ENCODE measurements at places on chromosomes 11 and 22.
A peak's percentile ranks its signal among the peaks of the same experiment; 100 is the strongest.

- DNase-seq = peak; percentile 87
- peaks cover 30% of the 10 kb centered on the region for H3K4me1 ChIP-seq
- H3K4me3 ChIP-seq = no peak overlapping the region
- H3K36me3 ChIP-seq = no peaks in the 10 kb centered on the region
- peak overlapping the region; percentile 73 for H3K27ac ChIP-seq
Observed at GRCh38 chr22:39287076-39287725, 32.2 kb downstream of the RPL3 start.

- H3K4me3 ChIP-seq = no peak overlapping the region
- no peak overlapping the region for H3K27ac ChIP-seq
- peak; percentile 74 for DNase-seq
- peaks cover 28% of the 10 kb centered on the region for H3K27me3 ChIP-seq
- no peaks in the 10 kb centered on the region for H3K36me3 ChIP-seq
- peaks cover 3% of the 10 kb centered on the region for H3K4me1 ChIP-seq
Observed at GRCh38 chr22:38973289-38974169, 8.6 kb upstream of the APOBEC3B start.

GRCh38 chr11:46235777-46236688 is 41.4 kb upstream of the CREB3L1 start:
- no peak overlapping the region for H3K4me3 ChIP-seq
- peak overlapping the region; percentile 90 for H3K27ac ChIP-seq
- H3K4me1 ChIP-seq = peaks cover 28% of the 10 kb centered on the region
- H3K27me3 ChIP-seq = peaks cover 12% of the 10 kb centered on the region
- no peaks in the 10 kb centered on the region for H3K36me3 ChIP-seq
- DNase-seq = no peak

DNA sequence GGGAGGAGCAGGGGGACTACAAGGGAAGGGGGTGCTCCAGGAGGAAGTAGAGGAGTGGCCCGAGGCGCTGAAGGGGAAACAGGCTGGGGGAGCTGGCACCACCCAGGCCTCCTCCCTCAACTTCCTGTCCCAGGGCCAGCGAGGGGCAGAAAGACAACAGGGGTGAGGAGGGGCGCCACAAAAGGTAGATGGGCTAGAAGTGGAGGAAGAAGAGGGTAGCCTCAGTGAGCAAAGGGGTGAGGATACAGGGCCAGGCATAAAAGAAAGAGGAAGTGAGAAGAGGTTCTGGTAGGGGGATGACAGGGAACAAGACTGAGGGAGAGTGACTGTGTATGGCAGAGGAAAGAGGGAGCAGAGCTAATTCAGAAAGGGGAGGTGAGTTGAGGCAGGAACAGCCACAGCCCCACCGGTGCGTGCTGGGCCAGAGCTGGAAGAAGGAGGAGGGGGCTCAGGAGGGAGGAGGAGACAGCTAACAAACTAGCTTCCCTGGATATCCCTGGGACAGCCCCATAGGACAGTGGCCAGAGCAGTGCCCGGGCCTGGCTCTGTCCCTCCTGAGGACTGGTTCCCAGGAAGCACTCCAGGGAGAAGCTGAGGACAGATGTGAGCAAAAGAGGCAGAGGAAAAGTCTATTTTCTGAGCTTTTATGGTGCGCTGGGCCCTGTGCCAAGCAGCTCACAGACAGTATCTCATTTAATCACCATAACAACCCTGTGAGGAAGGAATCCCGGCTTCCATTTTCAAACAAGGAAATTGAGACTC is 8.5 kb downstream of the DCHS1 start:
- peak overlapping the region; percentile 59 for H3K27ac ChIP-seq
- no peaks in the 10 kb centered on the region for H3K27me3 ChIP-seq
- H3K4me3 ChIP-seq = no peak overlapping the region

- no peak overlapping the region for H3K27ac ChIP-seq
- H3K4me1 ChIP-seq = no peaks in the 10 kb centered on the region
- no peak overlapping the region for H3K4me3 ChIP-seq
- no peaks in the 10 kb centered on the region for H3K27me3 ChIP-seq
- no peaks in the 10 kb centered on the region for H3K36me3 ChIP-seq
- DNase-seq = no peak
Observed at GRCh38 chr11:79087238-79087960, 353.4 kb downstream of the TENM4 start.

- no peaks in the 10 kb centered on the region for H3K36me3 ChIP-seq
- no peak overlapping the region for H3K27ac ChIP-seq
- no peak overlapping the region for H3K4me3 ChIP-seq
- no peaks in the 10 kb centered on the region for H3K27me3 ChIP-seq
- no peaks in the 10 kb centered on the region for H3K4me1 ChIP-seq
Observed at GRCh38 chr22:16866167-16866566, 41.0 kb upstream of the XKR3 start.

- no peaks in the 10 kb centered on the region for H3K36me3 ChIP-seq
- no peaks in the 10 kb centered on the region for H3K4me1 ChIP-seq
- no peak overlapping the region for H3K27ac ChIP-seq
- no peak for DNase-seq
Observed at GRCh38 chr11:19727246-19727645, 14.6 kb downstream of the NAV2 start.

- peaks cover 14% of the 10 kb centered on the region for H3K27me3 ChIP-seq
- H3K4me3 ChIP-seq = peak within 1 kb of the TSS; percentile 72
- peak within 1 kb of the TSS; percentile 63 for H3K27ac ChIP-seq
Observed at GRCh38 chr11:66371627-66372415, at the start of gene SLC29A2. Gene SLC29A2, minus strand, starts transcription at chr11:66371760. Its CDS starts 169 bp downstream, at chr11:66371591.

DNA sequence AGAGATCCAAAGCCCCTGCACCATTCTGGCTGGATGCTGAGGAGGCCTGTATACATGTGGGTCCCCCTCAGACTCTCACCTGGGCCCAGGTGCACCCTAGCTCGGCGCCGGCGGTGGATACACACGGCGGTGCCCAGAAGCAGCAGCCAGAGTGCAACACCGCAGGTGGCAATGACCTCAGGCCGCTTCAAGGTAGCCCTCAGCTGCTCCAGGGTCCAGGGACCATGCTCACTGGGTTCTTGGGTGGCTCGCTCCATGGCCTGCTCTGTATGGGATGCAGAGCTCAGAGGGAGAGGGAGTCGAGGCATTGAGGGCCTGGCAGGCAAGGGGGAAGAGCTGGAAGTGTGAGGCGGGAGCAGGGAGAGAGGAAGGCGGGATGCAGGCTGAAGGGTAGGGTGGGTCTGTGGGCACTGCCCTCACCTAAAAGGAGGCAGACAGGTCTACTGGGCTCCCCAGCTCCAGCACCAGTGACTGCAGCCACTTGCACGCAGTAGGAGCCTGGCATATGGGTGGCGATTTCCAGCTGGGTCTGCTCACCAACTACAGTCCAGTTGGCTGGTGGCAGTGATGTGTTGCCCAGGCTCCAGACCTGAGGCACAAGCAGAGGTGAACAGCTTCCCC is 3.8 kb downstream of the ROBO4 start:
- H3K4me3 ChIP-seq = peak overlapping the region; percentile 48
- no peaks in the 10 kb centered on the region for H3K27me3 ChIP-seq
- H3K27ac ChIP-seq = peak overlapping the region; percentile 86
- DNase-seq = no peak

DNA sequence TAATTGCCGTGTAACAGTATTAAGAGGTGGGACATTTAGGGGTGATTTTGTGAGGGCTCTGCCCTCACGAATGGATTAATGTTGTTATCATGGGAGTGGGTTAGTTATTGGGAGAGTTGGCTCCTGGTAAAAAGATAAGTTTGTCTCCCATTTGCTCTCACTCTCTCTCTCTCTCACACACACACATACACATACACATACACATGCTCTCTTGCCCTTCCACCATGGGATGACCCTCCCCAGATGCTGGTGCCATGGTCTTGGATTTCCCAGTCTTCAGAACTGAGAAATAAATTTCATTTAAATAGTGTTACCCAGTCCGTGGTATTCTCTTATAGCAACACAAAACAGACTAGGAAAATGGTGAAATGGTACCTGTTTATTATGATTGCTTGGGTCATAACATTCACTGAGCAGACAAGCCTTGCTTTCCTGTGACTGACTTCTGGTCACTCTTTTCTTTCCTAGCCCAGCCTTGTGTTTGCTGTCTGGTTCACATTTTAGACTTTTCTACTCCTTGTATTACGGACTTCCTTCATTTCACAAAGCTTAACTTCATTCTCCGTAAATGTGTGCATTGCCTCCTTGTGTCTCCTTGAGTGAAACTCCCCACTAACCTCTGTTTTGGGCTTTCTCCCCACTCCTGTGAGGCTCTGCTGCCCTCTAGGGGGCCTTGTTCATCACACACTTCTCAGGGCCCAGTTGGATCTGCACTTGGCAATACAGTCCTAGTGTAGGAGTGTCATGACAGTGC is 206.5 kb upstream of the CTSC start:
- H3K27ac ChIP-seq = no peak overlapping the region
- H3K4me1 ChIP-seq = peaks cover 6% of the 10 kb centered on the region
- H3K36me3 ChIP-seq = no peaks in the 10 kb centered on the region
- no peak overlapping the region for H3K4me3 ChIP-seq
- peak; percentile 84 for DNase-seq

DNA sequence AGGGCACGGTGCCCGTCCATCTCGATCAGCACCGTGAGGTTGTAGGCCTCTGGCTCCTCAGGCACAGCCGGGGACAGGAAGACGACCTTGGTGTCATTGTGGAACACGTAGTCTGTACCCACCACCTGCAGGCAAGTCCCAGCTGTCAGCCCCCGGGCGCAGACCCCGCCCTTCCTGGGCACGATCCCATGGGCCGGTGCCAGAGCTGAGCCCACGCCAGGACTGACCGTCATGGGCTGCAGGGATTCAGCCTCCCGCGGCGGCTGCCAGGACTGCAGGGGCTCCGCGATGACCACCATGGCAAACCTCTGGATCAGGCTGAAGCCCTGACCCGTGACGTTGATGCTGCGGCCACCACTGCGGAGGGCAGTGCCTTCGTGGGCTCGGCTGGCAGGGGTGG is 11.8 kb upstream of the MAPK11 start:
- no peak for DNase-seq
- peaks cover 60% of the 10 kb centered on the region for H3K36me3 ChIP-seq
- H3K27me3 ChIP-seq = no peaks in the 10 kb centered on the region
- H3K4me1 ChIP-seq = peaks cover 46% of the 10 kb centered on the region

DNA sequence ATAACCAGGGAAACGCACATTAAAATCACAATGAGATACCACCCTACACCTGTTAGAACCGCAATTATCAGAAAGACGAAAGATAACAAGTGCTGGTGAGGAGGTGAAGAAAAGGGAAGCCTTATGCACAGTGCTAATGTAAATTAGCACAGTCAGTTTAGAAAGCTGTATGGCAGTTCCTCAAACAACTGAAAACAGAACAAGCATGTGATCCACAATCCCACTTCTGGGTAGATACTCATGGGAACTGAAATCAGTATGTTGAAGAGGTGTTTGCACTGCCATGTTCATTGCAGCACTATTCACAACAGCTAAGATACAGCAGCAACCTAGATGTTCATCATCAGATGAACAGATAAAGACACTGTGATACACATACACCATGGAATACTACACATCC is 75.0 kb upstream of the CCND1 start:
- H3K4me1 ChIP-seq = no peaks in the 10 kb centered on the region
- no peak for DNase-seq
- no peaks in the 10 kb centered on the region for H3K27me3 ChIP-seq
- no peaks in the 10 kb centered on the region for H3K36me3 ChIP-seq
- no peak overlapping the region for H3K27ac ChIP-seq

DNA sequence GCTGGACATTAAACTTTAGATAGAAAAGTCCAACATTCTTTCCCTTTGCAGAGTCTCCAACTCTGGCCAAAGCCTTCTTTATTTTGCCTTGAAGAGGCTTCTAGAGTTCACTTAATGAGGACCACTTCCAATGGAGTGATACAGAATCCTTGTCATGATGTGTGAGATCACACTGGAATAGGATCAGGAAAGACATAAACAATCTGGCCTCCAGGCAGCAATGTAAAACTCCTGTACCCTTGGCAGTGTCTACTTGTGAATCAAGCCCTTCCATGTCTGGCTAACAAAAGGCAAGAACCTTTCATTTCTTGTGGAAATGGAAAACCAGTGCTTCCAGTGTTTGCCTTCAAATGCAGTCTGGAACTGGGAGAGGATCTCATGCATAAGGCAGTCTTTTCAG is 56.5 kb upstream of the FIBIN start:
- no peak for DNase-seq
- H3K4me1 ChIP-seq = no peaks in the 10 kb centered on the region
- no peak overlapping the region for H3K4me3 ChIP-seq
- H3K27ac ChIP-seq = no peak overlapping the region

GRCh38 chr22:33803371-33804282 is 116.6 kb downstream of the LARGE1 start:
- H3K4me3 ChIP-seq = no peak overlapping the region
- no peak overlapping the region for H3K27ac ChIP-seq
- no peaks in the 10 kb centered on the region for H3K27me3 ChIP-seq
- no peaks in the 10 kb centered on the region for H3K4me1 ChIP-seq
- no peaks in the 10 kb centered on the region for H3K36me3 ChIP-seq

DNA sequence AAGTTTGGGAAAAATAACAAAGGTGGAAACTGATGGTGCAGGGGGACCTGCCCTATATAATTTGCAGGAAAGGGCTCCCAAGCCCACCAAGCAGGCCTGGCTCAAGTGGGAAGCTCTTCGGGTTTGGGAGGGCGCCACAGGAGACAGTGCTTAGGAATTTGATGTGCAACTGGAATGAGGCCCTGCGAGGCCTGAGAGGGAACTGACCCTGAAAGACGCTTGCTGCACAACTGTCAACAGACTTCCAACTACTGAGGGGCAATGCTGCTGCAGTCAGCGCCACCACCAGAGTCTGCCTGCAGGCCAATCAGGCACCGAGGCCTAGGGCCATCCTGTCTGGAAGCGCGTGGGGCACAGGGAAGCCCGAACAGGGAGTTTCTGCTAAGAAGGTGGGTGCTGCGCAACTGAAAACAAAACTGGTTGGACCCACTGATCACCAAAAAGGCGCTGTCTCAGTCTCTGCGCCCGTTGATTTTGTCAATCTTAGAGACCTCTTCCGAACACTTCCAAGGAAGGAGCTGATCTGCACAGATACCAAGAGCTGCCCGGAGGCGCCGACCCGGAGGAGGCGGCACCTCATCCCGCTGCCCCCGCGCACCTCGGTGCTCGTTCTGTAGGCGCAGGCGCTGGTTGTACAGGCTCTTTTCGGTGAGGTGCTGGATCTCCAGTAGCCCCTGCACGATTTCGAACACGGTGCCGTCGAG is 667 bp downstream of the DGCR6L start:
- H3K4me3 ChIP-seq = peak overlapping the region; percentile 97
- H3K27me3 ChIP-seq = no peaks in the 10 kb centered on the region
- H3K4me1 ChIP-seq = peaks cover 38% of the 10 kb centered on the region
- peak; percentile 56 for DNase-seq
- peak overlapping the region; percentile 76 for H3K27ac ChIP-seq

DNA sequence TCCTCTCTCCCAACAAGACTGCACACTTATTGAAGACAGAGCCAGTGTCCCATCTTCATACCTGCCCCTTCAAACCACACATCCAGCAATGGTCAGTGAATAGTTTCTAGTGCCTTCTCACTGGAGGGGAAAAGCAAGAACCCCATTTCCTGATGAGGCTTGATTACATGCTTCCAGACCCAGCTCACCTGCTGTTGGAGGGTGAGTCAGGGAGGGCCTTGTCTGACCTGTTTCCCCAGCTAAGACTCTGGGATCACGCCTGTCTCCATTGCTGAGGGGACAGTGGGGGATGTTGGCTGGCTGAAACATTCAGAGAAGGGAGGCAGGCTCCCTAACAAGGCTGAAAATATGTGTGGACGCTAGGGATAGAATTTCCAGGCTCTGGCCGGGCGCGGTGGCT is 27.5 kb upstream of the ZDHHC13 start:
- no peaks in the 10 kb centered on the region for H3K36me3 ChIP-seq
- H3K27me3 ChIP-seq = no peaks in the 10 kb centered on the region
- no peak overlapping the region for H3K27ac ChIP-seq

Data from spleen (tissue), 13 donors.